NCI-H345 (cell line): ENCODE measurements at places on chromosomes 1 and 21.
A peak's percentile ranks its signal among the peaks of the same experiment; 100 is the strongest.

GRCh38 chr21:44375281-44375651 is 21.8 kb downstream of the TRPM2 start:
- no peak for DNase-seq

DNA sequence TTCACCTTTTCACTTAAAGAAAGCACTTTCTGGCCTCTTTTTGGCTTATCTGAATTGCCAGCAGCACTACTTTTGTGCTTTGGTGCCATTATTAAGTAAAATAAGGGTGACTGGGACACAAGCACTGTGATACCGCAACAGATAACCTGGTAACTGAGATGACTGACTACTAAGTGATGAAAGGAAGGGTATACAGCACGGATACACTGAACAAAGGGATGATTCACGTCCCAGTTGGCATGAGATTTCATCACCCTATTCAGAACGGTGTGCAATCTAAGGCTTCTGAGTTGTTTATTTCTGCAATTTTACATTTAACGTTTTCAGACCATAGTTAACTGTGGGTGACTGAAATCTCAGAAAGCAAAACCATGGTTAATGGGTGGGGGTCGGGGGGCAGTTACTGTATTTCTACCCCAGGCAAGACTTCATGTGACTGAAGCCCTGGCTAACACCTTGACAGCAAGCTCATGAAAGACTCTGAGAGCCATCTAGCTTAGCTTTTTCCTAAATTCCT is 102.8 kb downstream of the CLIC6 start:
- DNase-seq: peak; percentile 17

DNA sequence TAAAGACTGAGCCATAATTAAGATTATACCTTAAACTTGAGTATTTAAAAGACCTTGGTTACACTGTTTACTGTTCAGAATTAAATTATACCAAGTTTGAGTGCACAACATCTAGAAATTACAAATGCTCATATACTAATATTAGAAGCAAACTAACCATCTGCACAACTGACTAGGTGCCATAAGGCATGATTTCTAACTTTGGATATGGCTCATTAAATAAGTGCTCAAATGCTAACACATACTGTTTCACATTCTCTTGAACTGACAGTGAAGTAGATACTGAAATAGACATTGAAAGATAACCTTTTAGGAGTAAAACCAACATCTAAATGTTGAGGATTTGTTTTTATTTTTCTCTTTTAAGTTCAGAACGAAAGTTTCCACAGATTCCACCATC is 74.1 kb downstream of the PRKAA2 start:
- DNase-seq: no peak

DNA sequence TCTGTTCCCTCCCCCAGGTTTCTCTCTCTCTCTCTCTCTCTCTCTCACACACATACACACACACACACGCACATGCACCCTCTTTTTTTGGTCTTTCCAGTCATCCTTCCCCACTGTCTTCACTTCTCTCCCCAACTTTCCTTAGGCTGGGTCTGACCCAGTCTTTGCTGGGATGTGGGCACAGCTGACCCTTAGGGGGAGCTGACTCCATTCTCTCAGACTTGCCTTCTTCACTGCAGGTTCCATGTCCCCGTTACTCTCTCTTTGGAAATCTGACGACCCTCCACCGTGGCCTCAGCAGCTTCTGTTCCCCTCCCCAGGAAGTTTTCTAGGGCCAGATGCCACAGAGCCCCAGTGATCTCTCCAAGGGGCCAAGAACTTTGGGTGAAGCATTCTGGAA is 2.1 kb downstream of the DISP3 start:
- no peak for DNase-seq

GRCh38 chr1:201167041-201167991 is 13.0 kb upstream of the TMEM9 start:
- peak; percentile 51 for DNase-seq

- DNase-seq: no peak
Observed at GRCh38 chr1:7389906-7390603, 381.0 kb upstream of the VAMP3 start.

DNA sequence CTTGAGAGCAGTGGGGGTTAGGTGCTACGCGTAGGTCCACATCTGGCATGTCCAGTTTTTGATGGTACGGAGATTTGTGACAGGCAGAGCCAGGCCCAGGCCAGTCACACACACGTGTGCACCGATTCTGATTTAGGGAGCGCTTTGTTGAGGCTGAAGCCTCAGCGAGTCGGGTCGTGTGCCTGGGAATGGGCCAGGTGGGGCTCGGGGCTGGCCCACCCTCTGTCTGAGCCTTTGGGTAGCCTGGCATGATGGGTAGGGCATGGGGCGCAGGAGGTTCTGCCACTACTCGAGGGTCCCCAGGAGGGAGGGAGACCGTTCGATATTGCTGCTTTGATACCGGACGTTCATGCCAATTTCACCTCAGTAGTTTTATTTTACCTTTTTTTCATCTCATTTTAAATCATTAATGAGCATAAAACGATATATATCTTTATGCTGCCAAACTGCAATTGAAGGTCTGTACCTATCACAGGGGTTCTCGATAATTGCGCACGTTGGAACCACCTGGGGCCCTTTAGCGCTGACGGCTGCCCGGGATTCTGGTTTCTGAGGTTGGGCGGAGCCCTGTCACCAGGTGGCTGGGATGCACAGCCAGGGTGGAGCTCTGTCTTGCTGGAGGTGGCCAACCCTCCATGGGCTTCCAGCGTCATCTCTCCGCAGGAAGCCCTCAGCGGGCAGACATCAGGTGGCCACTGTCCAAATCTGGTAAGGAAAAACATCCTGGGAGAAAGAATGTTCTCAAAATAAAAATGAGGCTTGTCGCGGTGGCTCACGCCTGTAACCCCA is 71.9 kb downstream of the SCCPDH start:
- no peak for DNase-seq

DNA sequence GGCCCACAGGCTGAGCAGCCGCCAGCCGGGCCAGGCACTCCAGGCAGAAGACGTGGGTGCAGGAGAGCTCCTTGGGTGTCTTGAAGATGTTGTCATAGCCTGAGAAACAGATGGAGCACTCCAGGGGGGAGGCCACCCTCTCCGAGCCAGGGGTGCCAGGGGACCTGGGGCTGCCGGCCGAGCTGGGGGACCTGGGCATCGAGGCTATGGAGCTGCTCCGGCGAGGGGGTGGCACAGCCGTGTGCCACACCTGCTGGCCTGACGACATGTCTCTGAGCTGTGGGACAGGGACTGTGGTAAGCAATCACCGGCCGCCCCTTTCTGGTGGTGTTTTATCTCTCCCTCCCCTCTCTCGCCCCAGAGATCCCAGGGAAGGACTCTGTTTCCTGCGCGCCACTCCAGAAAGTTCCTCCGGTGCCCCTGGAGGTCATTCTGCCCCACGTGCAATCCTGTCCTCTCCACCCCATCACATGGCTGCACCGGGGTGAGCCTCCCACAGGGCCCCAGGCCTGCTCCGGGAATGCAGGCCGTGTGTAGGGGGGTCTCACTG is 1.7 kb downstream of the RNF223 start:
- no peak for DNase-seq
